ENCODE measurements at places on chromosomes 5 and 9.
A peak's percentile ranks its signal among the peaks of the same experiment; 100 is the strongest.

GRCh38 chr5:65062469-65063083 is 293.8 kb downstream of the CWC27 start:
- peak; percentile 71 for DNase-seq

DNA sequence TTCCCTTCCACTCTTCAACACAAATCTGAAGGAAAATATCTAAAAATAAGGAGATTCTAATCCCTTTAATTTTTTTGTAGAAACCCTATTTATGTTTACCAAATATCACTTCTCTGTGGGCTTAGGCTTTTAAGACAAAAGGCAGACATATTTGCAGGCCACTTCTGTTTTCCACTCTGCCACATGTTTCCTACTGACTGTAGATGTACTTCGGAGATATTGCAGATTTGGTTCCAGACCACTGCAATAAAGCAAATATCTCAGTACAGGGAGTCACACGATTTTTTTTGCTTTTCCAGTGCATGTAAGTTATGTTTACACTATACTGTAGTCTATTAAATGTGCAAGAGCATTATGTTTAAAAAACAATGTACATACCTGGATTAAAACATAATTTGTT is 219.0 kb downstream of the SREK1 start:
- DNase-seq: no peak

DNA sequence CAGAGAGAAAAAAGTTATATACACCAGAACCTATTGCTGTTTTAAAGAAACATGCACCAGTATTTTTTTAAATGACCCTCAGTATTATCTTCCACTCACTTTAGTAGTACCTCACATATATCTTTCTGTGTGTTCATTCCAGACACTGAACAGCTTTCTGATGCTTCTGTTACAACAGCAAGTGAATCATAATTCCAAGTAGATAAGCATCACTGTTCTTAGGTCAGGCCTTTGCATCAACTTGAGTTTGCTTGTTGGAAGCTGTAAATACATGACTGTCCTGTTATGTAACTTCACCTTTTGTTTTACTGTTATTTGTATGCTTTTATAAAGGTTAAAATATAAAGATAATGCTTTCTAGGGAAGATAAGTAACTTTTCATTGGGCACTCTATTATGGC is 184.4 kb downstream of the ISL1 start:
- DNase-seq: no peak

- no peak for DNase-seq
Measured at GRCh38 chr9:33349743-33350142, 52.6 kb downstream of the AQP7 start.

DNA sequence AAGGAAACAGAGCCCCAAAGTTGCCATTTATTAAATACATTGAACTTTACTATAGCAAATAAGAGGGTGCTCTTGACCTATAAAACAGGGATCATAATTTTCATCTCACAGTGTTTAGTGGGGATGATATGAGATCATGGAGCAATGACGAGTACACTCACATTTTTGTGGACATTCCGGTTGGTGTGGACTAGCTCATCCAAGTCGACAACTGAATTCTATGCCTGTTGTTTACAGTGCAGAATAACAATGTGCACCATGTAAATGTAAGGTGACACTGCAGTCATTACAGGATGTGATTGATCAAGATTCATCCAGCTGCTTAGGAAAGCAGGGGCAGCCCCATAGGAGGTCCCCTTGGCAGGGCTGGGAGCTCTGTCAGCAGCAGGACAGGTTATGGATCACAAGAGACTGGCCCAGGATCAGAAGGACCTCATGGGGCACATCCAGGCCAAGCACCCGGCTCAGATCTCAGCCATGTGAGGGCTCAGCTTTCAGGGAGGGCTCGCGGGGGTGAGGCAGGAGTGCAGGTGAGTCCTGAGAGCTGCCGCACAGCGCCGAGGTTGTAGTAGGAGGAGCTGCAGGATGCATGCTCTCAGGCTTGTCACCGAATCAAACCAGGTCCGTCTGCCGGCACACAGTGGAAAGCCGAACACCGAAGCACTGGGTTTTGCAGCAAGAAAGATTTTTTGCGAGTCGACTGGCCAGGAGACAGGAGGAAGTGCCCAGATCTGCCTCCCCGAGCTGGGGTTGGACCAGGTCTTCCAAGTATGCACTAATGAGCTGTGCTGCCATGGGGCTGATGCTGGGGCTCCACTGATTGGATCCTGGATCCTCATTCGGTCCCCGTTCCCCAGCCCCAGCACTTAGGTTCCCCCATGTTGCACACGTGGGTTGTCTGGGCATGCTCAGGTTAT is 28.2 kb downstream of the MRPL36 start:
- no peak for DNase-seq

DNA sequence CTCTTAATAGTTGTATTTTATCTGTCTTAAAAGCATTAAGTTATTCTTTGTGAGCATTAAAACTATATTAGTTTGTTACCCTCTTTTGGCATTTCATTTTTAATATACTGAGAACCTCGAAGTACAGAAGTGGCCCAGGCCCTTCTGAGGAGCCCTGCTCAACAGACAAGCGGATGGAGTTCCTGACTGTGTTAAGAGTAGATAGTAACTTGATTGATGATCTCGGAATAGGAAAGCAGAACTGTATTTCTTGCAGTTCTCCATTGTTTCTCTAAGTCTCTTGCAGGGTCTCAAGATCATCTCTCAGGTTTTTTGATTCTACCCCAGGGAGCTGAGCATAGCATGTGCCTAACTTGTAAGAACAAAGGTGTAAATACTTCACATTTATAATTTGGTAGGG is 139.6 kb downstream of the SMARCA2 start:
- no peak for DNase-seq

GRCh38 chr9:3908731-3909130 is 382.9 kb upstream of the RFX3 start:
- no peak for DNase-seq

- DNase-seq: no peak
Measured at GRCh38 chr9:4035777-4036176, 264.1 kb downstream of the GLIS3 start.

DNA sequence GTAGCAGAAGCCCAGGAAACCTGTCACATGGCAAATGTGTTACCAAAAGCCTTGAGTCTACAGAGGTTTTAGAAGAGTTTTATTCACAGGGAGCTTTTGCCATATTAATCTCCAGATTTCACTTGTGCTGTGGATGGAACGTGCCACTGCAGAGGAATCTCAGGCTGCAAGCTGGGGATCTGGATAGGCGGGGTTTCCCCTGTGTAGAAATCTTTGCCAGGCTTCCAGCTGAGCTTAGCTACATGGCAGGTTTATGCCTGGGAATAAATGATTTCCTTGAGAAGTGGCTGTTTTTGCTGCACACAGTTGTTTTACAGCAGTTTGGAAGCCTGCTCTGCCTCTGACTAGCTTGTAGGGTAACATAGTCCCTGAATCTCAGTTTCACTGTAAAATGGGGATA is 224.6 kb upstream of the PLPPR1 start:
- no peak for DNase-seq

DNA sequence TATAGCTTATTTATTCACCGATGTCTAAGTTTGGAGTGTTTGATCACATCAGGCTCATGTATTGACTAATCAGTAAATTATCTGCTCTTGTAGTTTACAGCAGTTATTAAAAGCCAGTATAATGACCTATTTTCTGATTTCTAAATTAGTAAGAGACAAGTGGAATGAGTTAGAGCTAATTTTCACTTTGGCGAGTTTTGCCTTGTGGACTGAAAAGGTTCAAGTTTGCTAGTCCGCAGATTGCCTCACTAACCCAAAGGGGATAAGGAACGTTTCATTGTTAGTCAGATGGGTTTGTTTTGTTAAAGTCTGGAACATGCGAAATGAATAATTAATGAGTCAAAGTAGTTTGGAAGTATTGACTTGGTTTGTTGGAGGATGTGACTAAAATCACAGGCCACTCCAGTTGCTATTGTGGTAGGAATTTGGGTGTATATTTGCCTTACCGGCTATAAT is 40.1 kb downstream of the SMARCA2 start:
- DNase-seq: no peak

DNA sequence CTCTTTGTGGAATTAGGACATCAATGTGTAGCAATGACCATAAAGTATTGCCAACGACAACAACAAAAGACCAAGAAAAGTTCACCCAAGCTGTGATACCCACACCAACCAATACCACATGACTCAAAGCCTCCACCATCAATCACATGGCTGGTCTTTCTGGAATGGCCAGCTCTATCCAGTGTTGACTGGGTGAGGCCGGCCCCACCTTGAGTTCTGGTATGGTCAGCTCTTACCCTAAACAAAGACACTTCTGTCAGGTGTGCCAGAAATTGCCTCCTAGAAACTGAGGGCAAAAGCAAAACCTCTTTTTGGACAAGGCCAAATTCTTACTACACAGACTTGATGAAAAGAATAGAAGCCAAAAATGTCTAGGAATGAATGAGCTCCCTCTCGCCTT is 331.5 kb downstream of the ZNF608 start:
- DNase-seq: no peak

GRCh38 chr9:93235300-93235960 is 51.5 kb downstream of the WNK2 start:
- DNase-seq: no peak

GRCh38 chr5:126435261-126435660 is 12.1 kb downstream of the GRAMD2B start:
- DNase-seq: no peak

DNA sequence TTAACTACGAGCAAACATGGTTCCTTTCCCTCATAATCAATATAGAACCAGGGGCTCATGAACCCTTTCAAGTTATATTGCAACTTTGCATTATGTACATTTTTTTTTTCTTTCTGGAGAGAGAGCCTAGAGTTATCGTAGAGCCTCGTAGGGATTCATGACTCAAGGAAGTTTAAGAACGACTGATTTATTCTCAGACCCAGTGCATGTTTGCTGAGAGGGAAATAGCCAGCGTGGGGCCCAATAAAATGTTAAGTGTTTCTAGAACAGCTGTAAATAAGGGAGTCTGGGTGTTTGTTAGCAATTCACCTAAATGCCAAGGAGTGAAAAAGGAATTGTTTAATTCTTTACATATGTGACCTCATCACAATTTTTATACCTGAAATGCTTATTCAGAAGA is 119.0 kb upstream of the KLF9 start:
- DNase-seq: no peak

GRCh38 chr5:130799015-130799414 is 366.0 kb downstream of the HINT1 start:
- DNase-seq: no peak

DNA sequence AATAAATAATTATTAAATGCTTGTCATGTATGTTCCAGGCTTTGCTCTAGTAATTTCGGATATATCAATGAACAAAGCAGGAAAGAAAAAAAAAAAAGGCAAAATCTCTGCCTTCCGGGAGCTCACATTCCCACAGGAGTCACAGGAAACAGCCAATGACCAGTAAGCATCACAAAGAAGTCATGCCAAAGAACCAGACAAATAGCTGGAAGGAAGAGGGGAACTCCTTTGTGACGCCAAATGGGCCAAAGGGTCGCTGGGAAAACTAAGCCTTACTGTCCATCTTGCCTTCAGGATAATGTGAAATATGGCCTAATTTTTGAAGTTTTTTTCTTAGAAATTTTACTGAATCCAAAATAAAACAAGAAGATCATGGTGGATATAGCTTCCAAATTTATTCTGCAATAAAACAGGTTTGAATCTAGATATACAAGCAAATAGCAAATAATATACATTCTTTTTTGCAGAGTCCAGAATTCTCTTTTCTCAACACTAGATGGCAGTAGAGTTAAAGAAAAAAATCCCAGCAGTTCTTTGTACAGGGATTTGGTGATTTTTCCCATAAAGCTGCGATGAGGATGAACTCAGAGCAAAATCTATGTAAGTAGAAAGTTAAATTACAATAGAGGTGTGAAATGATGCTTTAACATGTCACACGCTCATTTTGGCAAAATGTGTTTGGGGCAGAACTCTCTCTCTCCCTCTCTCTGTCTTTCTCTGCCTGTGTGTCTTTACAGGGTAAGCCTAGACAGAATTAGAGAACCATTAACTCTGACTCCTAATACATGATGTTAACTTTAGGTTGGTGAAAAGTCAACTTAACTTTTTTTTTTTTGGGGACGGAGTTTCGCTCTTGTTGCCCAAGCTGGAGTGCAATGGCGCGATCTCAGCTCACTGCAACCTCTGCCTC is 60.0 kb upstream of the TUT7 start:
- no peak for DNase-seq

GRCh38 chr5:1264211-1264610 is 30.7 kb downstream of the TERT start:
- DNase-seq: no peak

- DNase-seq: no peak
Measured at GRCh38 chr5:38330207-38330606, 71.8 kb downstream of the EGFLAM start.

- DNase-seq: no peak
Measured at GRCh38 chr5:119385536-119386128, 29.8 kb downstream of the TNFAIP8 start.

DNA sequence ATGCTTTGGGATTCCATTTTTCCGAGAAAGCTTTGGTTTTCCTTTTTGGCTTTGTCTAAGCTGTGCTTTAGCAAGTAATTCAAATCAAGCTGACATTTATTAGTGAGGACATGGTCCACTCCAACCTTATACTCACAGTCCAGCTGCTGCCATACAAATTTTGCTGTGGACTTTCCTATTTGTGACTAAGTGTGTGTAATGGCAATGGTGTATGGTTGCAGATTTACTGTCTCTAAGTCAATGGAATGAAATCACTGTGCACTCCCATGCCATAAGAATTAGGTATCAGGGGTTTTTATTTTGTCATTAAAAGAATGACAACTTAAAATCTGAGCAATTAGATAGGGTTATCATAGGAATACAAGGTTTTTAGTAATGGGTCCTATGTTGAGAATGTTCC is 530.0 kb downstream of the CCDC171 start:
- no peak for DNase-seq

DNA sequence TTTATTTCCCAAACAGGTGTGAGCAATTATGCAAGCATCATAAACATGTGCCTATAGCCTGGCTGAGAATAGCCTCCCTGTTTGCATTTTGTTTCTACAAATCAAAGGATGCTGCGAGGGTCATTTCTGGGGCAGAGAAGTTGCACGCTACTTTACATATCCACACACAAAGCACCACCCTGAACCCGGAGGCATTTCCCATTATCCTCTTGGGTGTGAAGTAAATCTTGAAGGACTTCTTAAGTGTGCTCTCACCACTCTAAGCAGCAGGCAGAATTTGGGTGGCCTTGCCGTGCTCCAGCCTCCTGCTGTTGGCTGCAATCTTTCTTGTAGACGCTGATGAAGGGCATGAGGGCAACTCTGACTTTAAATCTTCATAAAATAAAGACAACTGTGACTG is 124.0 kb upstream of the TLE4 start:
- DNase-seq: no peak

Measured in suprapubic skin (tissue), 4 donors.